KBM-7 (cell line): ENCODE measurements at places on chromosomes 11 and 22.

- DNase-seq, result no peak
These were observed 35.1 kb upstream of the CUL5 start for GRCh38 chr11:107973641-107974040.

- no peak for DNase-seq
These were observed at the start of gene MMP1 for GRCh38 chr11:102798012-102798746. Gene MMP1 (minus strand): TSS chr11:102798160. CDS start chr11:102798092, 68 bp downstream.

DNA sequence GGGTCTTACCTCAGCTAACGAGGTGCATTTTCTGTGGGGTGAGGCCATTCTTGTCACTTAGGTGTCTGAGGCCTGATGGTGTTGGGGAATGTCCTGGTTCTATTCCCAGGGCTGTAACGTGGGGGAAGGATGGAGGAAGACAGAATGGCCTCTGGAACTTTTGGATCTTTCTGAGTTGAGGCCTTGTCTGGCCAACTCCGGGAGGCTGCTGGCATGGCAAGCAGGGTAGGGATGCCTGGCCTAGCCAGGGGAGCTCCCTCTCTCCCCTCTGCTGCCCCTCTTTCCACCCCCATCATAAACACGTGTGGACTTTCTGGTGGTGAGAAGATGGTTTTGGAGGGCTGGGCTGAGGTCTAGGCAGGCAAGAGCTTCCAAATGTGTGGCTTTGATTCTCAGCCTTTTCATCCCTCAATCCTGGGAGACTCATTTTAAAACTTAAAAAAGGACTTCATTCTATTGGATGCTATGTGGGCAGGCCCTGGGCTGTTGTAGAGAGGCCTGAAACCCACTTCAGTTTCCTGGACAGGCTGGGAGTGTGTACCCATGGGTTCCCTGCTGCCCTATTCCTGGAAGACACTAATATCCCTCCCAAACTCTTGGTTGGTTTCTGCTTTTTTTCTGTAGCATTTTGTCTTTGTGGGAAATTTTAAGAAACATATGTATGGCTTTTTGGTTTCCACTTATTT, 30.9 kb downstream of the ZBTB16 start:
- DNase-seq, result no peak

- no peak for DNase-seq
These were observed 28.8 kb downstream of the NRXN2 start for GRCh38 chr11:64694026-64694755.

GRCh38 chr11:106186630-106187029, 109.2 kb downstream of the AASDHPPT start:
- DNase-seq, result no peak

DNA sequence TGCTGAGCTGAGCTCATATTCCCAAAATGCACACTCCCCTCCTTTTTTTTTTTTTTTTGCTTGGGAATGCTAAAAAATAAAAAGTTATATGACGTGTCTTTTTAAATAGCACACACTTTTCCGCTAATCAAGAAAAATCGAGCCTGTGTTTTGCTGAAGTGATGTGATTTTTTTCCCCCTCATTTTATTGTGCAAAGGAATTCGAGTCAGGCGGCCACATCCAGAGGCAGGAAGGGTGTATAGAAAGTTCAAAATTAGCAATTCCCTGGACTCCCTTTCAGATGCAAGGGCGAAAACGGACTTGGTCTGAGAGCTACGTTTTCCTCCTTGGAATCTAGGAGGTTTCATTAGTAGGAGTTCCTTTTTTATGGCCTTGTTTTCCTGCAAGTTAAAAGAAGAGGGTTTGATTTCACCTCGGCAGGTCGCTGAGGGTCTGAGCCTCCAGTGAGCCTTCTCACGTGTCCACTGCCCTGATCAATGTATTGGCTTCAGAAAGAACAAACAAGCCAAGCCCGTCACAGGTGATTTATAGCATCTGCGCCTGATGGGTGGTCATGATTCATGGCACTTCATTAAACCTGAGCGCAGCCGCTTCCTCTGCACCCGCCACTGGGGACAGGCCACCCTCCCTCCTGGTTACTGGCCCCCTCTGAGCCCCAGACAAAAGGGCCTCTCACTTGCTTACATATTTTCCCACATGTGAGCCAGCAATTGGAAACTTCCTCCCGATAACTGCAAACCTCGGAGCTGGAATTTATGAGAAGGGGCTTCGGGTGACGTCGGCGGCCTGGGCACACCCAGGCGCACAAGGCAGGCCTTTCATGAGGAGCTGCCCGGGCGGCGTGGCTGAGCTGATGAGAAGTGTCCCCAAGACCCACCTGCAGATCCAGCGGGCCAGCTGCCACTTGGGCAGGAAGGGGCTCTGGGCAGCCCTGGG, 64.4 kb upstream of the LINC01488 start:
- no peak for DNase-seq

GRCh38 chr11:45285250-45285828, 802 bp downstream of the SYT13 start:
- no peak for DNase-seq

GRCh38 chr11:114713756-114714155, 35.4 kb downstream of the NXPE2 start:
- DNase-seq, result no peak

DNA sequence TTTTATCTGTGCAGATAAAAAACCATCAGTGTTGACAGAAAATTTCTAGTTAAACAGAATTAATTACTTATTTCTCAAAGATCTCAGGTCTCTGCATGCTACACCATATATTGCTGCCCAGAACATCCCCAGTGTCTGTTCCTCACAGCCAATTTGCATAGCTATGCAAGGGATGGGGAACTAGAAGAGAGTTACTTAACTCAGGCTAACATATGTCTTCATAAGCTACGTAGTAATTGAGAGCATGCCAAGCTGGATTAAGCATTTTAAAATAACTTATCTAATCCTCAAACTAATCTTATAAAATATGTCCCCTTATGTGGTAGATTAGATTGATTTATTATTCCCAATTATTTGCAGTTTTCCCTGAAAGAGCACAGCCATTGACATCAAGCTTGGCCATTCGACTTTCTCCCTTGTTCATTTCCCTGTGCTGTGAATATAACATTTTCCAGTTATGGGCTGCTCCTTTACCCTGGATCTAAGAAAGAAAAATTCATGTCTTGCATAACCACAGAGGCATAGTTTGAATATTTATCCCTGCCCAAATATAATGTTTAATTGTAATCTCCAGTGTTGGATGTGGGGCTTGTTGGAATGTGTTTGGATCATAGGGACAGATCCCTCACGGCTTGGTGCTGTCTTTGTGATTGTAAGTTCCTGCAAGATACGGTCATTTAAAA, 69.1 kb downstream of the C11orf87 start:
- DNase-seq, result no peak

DNA sequence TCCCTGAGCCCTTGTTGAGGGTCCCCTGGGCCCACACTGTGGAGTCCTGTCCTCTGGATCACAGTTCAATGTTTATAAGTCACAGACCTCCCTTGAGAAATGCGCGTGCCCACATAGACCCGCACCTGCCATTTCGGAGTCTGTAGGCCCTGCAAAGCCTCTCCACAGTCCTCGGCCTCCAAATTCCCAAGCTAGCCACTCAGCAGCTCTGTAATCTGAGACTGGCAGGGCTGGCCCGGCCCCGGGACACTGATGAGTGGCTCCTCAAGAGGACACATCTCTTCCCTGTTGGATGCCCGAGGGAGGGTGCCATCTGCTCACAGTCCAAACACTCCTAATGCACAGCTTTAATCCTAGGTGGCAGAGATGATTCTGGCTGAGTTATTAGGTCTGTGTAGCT, 39.1 kb downstream of the B3GAT1 start:
- DNase-seq, result no peak

GRCh38 chr11:116461789-116462188, 311.0 kb downstream of the BUD13 start:
- DNase-seq, result no peak

GRCh38 chr11:2182692-2183474, 11.3 kb upstream of the TH start:
- DNase-seq, result no peak

GRCh38 chr11:16958833-16959232, 55.4 kb downstream of the PLEKHA7 start:
- no peak for DNase-seq
